ENCODE measurements at places on chromosomes 1 and 21.

- peak; percentile 54 for DNase-seq
Observed at GRCh38 chr21:28230559-28230958, 762.1 kb downstream of the LTN1 start.

- DNase-seq = no peak
Observed at GRCh38 chr1:69567652-69568420, at the start of gene LRRC7. LRRC7 (plus strand) TSS chr1:69567922; CDS start chr1:69568640, 718 bp downstream.

GRCh38 chr1:43836267-43836951 is 97.2 kb upstream of the ARTN start:
- peak; percentile 16 for DNase-seq

GRCh38 chr1:229991104-229991513 is 75.9 kb upstream of the GALNT2 start:
- DNase-seq = no peak

GRCh38 chr1:31639543-31639942 is 5.1 kb downstream of the PEF1 start:
- DNase-seq = peak; percentile 94

DNA sequence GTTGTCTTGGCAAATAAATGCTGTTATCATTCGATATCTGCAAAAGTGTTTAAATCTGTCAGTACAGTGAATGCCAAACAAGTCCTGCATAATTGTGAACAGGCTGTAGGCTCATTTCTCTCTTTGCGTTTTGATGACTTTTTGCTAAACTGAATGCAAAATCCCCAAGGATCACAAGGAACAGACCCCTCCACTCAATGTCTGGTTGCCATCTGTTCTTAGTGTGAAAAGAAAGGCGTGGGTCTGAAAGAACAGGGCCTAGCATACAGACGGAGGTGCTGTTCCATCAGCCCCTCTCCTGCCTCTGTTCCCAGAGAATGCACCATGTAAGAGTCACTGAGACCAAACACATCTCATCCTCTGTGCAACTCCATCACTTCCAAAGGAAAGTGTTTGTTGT is 40.4 kb downstream of the EIF2B3 start:
- DNase-seq = no peak

DNA sequence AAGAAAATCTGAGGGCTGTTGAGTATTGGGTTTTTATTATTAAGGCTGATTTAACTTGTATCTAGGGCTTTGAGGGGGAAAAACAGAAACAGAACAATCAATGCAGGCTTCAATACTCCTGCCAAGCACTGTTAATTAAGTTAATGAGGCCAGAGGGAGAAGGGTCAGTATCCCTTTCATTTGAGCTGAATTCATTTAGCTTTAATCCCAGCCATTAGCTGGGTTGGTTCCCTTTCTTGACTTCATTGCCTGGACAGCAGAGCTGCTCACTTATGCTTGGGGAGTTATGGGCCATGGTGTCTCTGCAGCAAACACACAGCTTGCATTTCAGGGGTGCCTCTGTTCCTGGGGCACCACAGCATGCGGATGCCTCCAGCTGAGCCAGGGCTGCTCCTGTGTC is 16.3 kb downstream of the TLR5 start:
- DNase-seq = no peak

GRCh38 chr1:113928187-113928930 is 765 bp upstream of the HIPK1 start:
- peak; percentile 57 for DNase-seq

DNA sequence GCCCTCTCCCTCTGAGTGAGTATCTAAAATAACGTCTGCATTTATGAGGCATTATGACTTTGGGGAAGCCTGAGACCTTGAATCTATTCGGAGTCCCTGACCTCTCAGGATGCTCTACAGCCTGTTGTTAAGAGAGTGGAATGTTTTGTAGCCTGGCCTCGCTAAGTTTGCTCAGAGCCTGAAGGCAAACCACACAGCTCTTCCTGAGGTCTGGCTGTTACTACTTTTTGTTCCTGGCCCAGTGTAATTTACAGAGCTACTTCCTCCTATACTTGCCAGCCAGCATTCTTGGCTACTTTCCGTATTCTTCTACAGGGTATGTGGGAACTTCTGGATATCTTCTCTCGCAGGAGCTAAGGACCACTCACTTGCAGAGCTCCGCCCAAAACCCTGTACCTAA is 3.6 kb upstream of the ZMYM4 start:
- peak; percentile 41 for DNase-seq

DNA sequence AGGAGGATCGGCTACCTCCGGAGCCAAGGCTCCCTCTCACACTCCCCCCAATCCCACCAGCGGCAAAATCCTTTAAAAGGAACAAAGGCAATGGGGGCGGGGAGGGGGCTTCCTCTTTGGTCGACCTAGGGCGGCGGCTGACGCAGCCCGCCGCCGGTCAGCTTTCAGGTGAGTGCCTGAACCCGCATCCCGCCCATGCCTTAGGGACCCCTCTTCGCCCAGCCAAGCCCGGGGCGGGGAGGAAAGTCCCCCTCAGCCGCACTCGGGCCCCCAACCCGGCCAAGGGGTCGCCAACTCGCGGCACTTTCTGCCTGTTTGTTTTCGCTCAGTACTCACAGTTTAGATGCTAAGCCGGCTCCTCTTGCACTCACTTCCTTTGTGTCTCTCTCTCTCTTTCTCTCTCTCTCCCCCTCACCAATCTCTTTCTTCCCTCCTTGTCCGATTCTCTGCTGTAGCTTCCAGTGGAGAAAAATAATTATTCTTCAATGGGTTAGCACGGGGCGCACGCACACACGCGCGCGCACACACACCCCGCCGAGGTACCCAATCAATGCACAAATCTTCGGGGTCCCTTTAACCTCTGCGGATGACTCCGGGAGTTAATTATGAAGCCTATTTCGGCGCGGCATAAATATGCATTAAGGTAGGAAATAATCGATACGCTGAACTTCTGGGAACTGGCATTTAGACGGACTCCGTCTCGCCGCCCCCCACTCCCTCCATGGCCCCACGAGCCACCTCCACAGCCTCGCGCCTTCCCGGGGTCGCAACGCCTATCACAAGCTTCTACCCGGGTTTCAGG is at the start of gene BLACAT1:
Gene BLACAT1, minus strand, starts transcription at position 465 of the 802 bp plus-strand sequence.
- no peak for DNase-seq

- peak; percentile 33 for DNase-seq
Observed at GRCh38 chr1:145884675-145885074, 991 bp downstream of the ANKRD35 start.

GRCh38 chr21:32333953-32334673 is 35.5 kb downstream of the MRAP start:
- DNase-seq = no peak

GRCh38 chr1:199545780-199546179 is 481.7 kb upstream of the NR5A2 start:
- DNase-seq = peak; percentile 15

DNA sequence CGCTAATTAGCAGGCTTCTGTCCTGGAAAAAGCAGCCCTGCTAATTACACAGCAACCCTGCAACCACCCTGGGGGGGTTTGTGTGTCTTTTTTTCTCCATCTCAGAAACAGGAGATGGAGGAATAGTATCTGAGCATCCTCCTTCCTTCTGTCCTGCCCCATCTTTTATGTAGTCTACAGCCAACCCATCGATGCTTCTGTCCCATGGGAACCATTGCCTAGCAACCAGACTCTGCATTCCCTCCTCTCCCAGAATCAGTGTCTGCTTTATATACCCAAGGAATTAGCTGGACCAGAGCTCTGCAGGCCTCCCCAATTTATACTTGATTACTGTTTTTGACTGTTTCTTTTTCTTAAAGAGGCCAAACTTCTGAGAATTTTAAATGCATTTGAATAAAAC is 35.1 kb downstream of the LRRC38 start:
- no peak for DNase-seq

- peak; percentile 85 for DNase-seq
Observed at GRCh38 chr1:68111519-68112436, 61.4 kb upstream of the DIRAS3 start.

DNA sequence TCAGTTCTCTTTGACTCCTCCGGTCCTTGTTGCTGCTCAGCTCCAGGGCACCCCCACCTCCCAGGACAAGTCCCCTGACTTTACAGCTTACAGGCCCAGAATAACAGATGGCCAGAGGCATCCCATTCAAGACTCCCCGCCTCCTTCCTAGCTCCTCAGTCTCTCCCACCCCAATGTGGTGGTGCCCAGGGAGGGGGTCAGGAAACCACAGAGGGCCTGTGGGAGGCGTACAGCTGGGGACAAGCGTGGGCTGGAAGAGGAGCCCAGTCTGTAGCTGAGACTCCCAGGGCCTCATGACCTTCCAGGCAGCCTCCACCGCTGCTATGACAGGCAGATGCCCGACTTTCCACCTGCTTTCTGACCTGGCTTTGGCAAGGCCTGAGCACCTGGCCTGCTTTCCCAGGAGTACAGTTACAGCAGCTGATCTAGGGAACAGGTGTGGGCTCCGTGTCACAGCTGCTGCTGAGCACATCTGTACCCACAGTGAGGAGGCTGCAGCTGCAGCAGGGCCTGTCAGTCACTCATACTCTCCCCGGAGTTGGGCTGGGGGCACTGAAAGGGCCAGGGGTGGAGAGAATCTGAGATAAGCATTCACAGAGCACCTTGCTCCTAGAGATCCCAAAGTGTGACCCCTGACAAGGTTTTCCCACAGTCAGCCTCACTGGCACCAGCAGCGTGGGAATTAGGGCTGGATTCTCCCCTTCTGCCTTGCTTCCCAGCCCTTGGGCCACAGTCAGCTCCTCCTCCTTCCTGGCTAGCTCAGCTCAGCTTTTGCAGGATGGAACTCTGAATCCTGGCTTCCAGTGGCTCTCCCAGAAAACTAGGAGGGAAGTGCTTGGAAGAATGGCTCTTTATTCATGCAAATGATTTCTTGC is 7.1 kb upstream of the NAV1 start:
- no peak for DNase-seq

All from amniotic epithelial cell (primary cell).